IPS DF 19.7 (cell line): ENCODE measurements at places on chromosomes 12 and 14.
A peak's percentile ranks its signal among the peaks of the same experiment; 100 is the strongest.

- no peak for DNase-seq
Observed at GRCh38 chr14:22218728-22219127, 370.3 kb downstream of the DAD1 start.

- peak; percentile 57 for DNase-seq
Observed at GRCh38 chr12:94545935-94546771, 86.5 kb upstream of the CEP83 start.

DNA sequence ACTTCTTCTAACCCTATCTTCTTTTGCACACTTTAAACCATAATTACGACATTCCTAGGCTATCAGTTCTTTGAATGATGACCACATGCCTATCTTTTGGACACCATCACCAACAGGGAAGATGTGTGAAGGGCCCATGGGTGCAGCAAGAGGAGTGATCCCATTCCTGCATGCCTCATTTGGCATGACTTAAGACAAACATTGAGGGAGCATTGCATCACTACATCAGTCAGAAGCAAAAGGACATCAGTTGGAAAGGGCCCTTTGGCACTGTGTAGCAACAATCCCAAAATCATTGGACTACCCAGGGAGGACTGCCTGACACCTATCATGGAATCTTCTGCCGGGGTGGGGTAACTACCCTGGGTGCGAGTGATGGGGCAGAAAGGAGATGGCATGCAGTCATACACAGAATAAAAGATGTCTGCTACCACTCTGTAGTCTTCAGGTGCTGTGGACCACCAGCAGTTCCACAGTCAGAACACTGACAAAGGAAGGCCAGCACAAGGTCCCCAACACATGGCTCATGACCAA, 10.7 kb upstream of the TMBIM6 start:
- no peak for DNase-seq

DNA sequence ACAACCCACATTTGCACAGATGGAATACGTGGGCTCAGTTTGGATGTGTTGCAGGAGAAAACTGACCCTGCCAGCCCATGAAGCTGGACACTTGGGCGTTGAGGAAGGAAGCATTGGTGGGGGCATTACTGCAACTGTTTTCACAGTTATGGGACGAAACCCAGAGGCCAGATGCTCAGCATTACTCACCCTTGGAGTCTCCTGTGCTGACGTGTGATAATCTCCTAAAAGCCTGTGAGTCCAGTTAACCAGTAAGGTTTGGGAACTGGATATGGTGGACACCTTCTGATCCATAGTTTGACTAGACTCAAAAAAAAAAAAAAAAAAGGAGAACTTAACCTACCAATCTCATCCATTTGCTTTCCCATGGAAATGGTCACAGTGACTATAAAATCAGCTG, 52.8 kb upstream of the EGLN3 start:
- DNase-seq: no peak

DNA sequence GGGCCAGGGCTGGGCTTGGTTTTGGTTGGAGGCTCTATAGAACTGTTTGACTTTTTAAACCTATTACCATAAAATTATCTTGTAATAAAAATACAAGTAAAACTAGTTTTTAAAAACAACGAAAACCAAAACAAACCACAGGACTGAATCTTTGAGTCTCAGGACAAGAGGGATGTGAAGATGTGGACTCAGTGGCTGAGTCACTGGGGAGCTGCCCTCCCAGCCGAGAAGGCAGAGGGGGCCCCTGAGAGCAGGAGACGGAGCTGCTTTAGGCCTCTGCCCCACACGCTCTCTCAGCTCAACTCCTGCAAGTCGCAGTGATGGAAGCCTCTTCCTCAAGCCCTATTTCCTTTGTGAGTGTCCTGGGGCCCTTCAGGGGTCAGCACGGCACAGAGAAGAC, 59.0 kb downstream of the CDC42BPB start:
- no peak for DNase-seq
